ENCODE measurements at places on chromosomes 16 and 17. TPM values are rescaled to one million over a fixed set of nuclear protein-coding genes. Genes with fewer than 3 reads are reported as not detected.

EPX gene
- total RNA-seq, result not detected

TTYH2 gene
- 23.8 TPM for total RNA-seq

SERPINF2 gene
- total RNA-seq, result 0.55 TPM

CPD gene
- 32.3 TPM for total RNA-seq

TBC1D26 gene
- total RNA-seq, result not detected

SPEM3 gene
- total RNA-seq, result not detected

HBA2 gene
- not detected for total RNA-seq

CA7 gene
- total RNA-seq, result not detected

SUPT4H1 gene
- total RNA-seq, result 85.8 TPM

FOXN1 gene
- not detected for total RNA-seq

UTS2R gene
- not detected for total RNA-seq

TMC5 gene
- 0.53 TPM for total RNA-seq

QPRT gene
- 8.3 TPM for total RNA-seq

CAPNS2 gene
- not detected for total RNA-seq

INCA1 gene
- not detected for total RNA-seq

MT1B gene
- not detected for total RNA-seq

TEX14 gene
- 0.96 TPM for total RNA-seq

WNT3 gene
- total RNA-seq, result not detected

Data from activated CD4-positive, alpha-beta memory T cell treated with anti-CD3 and anti-CD28 coated beads, Interleukin-2, amount 10 ng/mL, durations not matched to agents 7 days and 5 days (primary cell).